Smooth muscle cell of trachea (primary cell): ENCODE measurements at places on chromosomes 3 and 15. TPM values are rescaled to one million over a fixed set of nuclear protein-coding genes. Genes with fewer than 3 reads are reported as not detected.

The GOLGA8J gene
- total RNA-seq: not detected in 2 replicates

The ZNF502 gene
- total RNA-seq: 3.6 and 6.0 TPM in 2 replicates

The LACTB gene
- 25.9 and 27.3 TPM in 2 replicates for total RNA-seq

The TRAIP gene
- 1.2 and 4.4 TPM in 2 replicates for total RNA-seq

The SOX2 gene
- total RNA-seq: 0.15 TPM in 1 of 2 replicates, not detected in the other

The SEMA5B gene
- not detected in 2 replicates for total RNA-seq

The PRTG gene
- total RNA-seq: 1.6 and 1.7 TPM in 2 replicates
